ENCODE measurements at places on chromosomes 2 and 18. TPM values are rescaled to one million over a fixed set of nuclear protein-coding genes. Genes with fewer than 3 reads are reported as not detected.

FRZB gene
- total RNA-seq = 0.03 TPM

UNC80 gene
- total RNA-seq = not detected

CD207 gene
- not detected for total RNA-seq

IL1B gene
- total RNA-seq = 0.40 TPM

ERCC3 gene
- 48.7 TPM for total RNA-seq

NFATC1 gene
- total RNA-seq = 5.1 TPM

MGAT4A gene
- total RNA-seq = 1.6 TPM

ARHGAP15 gene
- not detected for total RNA-seq

VWC2L gene
- total RNA-seq = not detected
